A549 treated with AZD2906 at 1 μM for 4 hours (cell line): ENCODE measurements at places on chromosomes 1 and 21. TPM values are rescaled to one million over a fixed set of nuclear protein-coding genes. Genes with fewer than 3 reads are reported as not detected.

Gene ZYG11A
- total RNA-seq = 2.3 to 2.7 TPM (median 2.6 TPM) in 5 replicates

Gene ETV3L
- not detected in 5 replicates for total RNA-seq

Gene TDRD10
- 0.05 to 0.06 TPM in 2 of 5 replicates, not detected in the others for total RNA-seq

Gene CNR2
- 0.01 TPM in 1 of 5 replicates, not detected in the others for total RNA-seq

Gene SLC9A1
- total RNA-seq = 15.5 to 18.6 TPM (median 17.4 TPM) in 5 replicates

Gene PROX1
- 0.01 to 0.32 TPM (median 0.06 TPM) in 5 replicates for total RNA-seq

Gene RASSF5
- 0.77 to 1.1 TPM (median 0.97 TPM) in 5 replicates for total RNA-seq

Gene NLRP3
- 0.02 TPM in 1 of 5 replicates, not detected in the others for total RNA-seq

Gene CR1
- total RNA-seq = not detected in 5 replicates

Gene TNFRSF25
- total RNA-seq = 1.9 to 3.6 TPM (median 2.8 TPM) in 5 replicates

Gene KHDC4
- total RNA-seq = 18.9 to 21.7 TPM (median 19.2 TPM) in 5 replicates
